Occipital lobe (tissue), 3 donors: ENCODE measurements at places on chromosomes 1 and 21. TPM values are rescaled to one million over a fixed set of nuclear protein-coding genes. Genes with fewer than 3 reads are reported as not detected.

Gene DUSP23
- total RNA-seq, result 21.4 TPM

DNA sequence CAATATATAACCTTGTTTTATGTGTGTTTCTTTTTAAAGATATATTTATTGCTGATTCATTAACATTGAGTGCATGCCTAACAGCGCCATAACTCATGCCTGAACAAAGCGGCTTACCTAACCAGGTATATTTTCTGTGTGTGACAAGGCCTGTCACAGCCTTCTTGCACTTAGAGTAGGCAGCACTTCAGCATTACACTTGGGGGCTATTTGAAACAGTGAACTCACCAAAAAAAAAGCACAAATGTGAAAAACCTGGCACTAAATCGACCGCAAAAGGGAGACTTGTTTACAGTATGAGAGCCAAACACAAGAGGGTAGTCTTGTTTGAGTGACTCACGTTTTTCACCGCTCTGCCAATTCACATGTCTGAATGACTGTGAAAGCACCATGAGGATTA is 111.7 kb downstream of the DISP1 start:
- no peak for DNase-seq

Gene FAM131C
- total RNA-seq, result 1.7 TPM

DNA sequence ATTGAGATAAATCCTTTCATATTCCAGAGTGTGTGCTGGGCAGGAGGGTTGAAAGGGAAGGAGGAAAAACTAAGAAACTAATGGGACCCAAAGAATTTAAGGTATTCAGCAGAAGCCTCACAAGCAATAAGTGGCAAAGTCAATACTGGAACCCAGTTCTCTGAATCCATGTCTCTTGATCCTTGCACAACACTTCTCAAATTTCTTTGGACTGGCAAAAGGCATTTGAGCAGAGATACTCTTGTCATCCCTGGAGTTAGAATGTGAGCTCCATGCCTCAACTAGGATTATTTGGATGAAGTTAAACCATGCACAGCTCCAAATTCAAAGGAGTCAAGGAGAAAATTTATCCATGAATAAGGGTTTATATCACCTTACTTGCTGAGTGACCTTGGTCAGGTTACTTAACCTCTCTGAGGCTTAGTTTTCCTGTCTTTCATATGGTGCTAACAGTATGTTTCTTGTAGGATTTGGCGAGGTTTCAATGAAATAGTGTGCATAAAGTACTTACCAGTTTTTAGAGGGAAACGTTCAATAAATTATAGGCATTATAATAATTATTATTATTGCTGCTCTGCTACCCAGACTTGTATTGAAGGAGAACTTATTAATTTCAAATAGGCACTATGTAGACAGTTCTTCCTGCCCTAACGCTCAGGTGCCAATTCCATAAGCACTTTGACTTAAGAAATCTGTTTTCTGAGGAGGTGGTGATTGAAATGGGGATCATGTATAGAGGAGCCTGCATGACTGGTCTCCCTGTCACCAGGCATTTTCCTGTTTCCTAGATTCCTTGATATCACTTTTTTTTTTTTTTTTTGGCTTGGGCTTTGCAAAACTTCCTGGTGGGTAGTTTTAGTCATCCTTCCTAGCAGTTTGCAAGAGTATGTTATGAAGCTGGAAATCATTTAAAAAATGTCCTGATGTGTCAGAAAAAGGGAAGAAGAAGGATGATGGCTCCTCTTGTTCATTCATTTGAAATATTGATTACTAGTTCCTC is 125.0 kb upstream of the JUN start:
- no peak for DNase-seq

DNA sequence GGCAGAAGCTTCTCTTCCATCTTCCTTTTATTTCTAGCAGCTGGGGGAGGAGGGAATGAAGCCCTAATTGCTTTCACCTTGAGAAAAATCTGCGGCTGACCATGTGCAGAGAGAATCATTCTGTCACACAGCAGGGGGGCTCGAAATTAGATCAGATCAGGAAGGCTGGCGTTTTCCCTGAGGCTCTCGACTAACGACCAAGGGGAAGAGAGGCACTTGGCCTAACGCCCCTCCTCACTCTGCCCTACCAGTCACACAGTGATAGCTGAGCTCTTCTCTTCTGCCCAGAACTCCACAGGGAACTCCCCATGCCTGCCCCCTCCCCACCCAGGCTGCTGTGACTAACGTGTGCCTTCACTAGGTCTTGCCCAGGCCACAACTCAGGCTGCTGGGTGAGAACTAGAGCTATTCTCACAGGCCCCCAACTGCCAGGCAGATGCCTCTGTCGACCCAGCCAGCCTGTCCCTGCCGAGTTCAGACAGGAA is 26.5 kb upstream of the KHDRBS1 start:
- no peak for DNase-seq

DNA sequence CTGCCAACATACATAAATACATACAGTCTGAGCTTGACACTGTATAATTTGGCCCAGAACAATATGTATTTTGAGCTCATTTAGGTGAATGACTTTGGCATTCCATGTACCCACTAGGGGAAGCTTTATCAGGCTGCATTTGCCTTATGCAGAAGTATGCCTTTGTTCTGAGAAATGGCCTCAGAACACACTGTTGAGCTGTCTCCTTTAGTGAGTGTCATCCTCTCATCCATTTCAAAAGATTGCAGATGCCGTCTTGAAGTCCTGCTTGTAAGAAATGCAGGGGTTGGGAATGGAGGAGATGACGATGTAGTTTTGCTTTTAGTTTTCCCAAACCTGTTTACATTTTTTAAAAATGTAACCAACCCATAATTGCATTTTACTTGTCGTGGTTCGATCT is 14.8 kb upstream of the NBL1 start:
- DNase-seq, result no peak

- DNase-seq, result no peak
Observed at GRCh38 chr1:109773900-109774485, 10.3 kb upstream of the EPS8L3 start.

DNA sequence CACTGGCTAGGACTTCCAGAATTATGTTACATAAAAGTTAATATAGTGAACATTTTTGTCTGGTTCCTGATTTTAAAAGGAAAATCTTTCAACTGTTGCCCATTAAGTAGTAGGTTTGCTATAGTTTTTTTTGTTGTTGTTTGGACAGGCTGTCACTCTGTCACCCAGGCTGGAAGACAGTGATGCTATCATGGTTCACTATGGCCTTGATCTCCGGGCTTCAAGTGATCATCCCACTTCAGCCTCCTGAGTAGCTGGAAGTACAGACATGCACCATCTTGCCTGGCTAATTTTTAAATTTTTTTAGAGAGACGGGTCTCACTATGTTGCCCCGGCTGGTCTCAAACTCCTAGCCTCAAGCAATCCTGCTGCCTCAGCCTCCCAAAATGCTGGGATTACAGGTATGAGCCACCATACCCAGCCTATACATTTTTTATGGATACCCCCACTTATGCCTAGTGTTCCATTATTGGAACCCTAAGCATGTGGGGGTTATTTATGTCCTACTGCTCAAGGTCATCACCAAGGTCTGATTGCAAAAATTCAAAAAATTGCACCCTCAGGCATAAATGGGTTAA is 6.5 kb downstream of the CTXND2 start:
- DNase-seq, result no peak

Gene LCE2B
- total RNA-seq, result not detected

Gene CD84
- 2.2 TPM for total RNA-seq

Gene HCN3
- total RNA-seq, result 15.6 TPM

DNA sequence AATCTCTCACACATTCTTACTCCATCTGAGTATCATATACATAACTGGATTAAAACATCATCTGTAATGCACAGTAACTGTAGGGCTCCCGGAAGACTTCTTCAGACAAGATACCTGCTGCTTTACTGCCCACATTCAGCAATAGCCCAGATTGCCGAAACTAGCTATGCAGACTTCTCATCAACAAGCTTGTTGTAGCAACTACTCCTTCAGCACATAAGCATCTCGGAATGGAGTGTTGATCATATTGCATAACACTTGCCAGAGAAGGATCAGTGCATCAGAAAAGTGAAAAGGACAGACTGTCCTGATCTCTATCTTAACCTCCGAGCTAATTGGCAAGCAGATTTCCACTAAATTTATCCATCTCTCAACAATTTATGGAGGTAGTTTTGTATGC is 354.6 kb upstream of the C1orf87 start:
- DNase-seq, result no peak

- no peak for DNase-seq
Observed at GRCh38 chr1:45337630-45338325, 2.2 kb upstream of the TOE1 start.

Gene TMOD4
- not detected for total RNA-seq

Gene C1orf226
- total RNA-seq, result 1.1 TPM

Gene ATP8B2
- 28.5 TPM for total RNA-seq

Gene RNF11
- 148 TPM for total RNA-seq

Gene RHOU
- total RNA-seq, result 39.6 TPM

Gene SLC2A5
- 2.5 TPM for total RNA-seq

GRCh38 chr1:198174297-198174696 is 17.5 kb downstream of the NEK7 start:
- DNase-seq, result no peak

GRCh38 chr1:65149351-65150107 is 1.5 kb downstream of the AK4 start:
- no peak for DNase-seq

- no peak for DNase-seq
Observed at GRCh38 chr1:118958937-118959631, 29.1 kb downstream of the TBX15 start.

Gene KDM1A
- total RNA-seq, result 223 TPM

- no peak for DNase-seq
Observed at GRCh38 chr1:20048563-20048962, 21.4 kb upstream of the PLA2G5 start.

DNA sequence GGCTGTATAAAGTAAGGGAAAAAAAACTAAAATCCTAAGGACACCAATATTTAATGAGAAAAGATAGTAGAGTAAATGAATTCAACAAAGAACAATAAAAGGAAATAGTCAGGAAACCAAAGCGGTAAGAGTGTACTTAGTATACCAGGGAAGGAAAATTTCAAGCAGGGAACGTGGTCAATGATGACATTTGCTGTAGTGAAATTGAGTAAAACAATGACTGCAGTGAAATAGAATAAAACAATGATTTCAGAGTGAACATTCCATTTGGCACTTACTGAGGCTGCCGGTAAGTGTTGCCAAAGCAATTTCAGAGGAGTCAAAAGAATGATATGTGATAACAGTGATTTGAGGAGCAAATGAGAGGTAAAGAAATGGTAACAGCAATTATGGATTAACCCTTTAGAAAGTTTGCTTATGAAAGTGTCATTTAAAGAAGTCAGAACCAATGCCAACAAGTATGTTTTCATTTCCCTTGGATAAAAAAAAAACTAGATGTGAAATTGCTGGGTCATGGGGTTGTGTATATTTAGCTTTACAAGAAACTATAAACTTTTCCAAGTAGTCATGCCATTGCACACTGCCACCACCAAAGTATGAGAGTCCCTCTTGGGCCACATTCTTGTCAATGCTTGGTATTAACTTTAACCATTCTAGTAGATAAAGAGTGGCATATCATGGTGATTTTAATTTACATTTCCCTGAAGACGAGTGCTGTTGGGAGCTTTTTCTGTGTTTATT is 50.5 kb downstream of the VCAM1 start:
- no peak for DNase-seq

Gene OVAAL
- total RNA-seq, result not detected

Gene GPATCH3
- 8.1 TPM for total RNA-seq

DNA sequence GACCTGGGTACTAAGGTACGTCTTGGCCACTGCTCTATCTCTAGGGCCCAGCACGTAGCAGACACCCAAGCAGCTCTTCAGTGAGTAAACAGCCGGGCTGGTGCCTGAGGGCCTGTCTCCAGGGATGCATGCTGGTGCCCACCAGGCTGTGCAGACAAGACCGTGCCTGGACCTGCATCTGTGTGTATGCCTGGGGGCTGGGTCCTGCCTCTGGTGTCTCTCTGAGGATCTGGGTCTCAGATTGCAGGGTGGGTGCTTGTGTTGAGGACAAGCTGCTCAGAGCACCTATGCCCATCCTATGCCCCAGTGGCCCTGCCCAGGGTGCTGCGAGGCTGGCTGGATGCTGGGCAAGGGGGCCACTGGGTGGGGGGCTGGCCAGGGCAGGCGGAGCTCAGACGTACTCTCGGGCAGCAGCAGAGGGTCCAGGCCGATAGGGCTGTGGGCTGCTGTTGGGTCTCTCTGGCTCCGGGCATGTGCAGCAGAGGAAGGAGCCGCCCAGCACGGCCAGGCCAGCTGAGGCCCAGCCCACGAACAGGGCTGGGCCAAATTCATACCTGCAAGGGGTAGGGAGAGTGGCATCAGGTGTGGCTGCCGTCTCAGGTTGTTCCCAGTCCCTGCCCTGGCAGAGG is 4.4 kb downstream of the CLDN19 start:
- DNase-seq, result no peak

GRCh38 chr1:2163205-2163604 is 31.4 kb downstream of the FAAP20 start:
- DNase-seq, result no peak

Gene RGS13
- total RNA-seq, result not detected

DNA sequence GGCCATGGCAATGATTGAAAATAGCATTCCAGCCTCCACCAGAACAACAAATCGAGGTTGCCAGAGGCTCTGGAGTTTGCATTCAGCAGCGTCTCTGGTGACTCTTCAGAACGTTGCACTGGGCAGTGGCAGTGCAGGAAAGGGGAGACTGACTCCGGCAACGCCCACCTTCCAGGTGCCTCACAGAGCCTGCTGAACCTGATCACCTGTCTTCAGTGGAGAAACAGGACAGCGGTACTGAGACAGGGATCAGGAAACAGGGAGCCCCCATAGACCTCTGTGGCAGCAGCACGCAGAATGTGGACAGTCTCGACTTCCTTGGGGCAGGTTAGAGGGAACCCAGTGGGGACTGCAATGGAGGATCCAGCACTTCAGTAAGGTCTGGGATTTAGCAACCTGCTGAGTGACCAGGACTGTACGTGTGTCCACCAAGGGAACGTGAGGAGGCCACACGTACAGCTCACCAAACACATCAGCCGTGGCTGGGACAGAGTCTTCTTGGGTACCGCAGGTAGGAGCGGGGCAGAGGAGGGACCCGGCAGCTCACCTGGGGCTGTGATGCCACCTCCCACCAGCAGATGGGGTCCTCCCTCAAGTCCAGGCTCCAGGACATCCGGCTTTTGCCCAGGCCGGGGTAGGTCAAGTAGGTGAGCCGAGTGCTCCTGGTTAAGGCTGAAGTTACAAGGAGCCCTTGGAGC is 128.6 kb downstream of the PRDM2 start:
- DNase-seq, result no peak

DNA sequence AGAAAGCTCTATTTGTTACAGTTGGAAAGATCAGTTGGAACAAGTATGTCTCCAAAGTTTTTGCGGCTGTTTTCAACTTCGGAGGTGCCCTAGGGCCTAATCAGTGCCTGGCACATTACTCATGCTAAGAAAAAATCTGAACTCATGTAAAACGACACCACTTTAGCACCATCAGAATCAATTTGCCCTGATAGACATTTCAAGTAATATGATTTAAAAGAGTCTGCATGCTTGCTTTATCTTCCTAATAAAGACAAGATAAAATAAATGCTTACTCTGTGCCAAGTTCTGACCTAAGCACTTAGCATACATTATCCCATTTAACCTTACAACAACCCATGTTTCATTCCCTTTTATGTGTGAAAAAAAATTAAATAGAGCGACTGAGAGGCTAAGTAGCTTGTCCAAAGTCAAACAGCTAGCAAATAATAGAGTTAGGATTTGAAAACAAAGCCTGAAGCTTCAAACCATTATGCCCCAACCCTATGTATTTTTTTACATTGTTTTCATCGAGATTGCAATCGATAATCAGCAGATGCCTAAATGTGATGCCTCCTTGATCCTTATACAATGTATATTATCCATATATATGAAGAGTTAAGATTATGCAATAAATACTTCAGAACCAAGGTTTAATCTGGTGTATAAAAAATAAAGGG is 91.3 kb downstream of the DENND1B start:
- DNase-seq, result no peak

Gene ADAMTS5
- 1.4 TPM for total RNA-seq

Gene GNAI3
- total RNA-seq, result 21.7 TPM

Gene TNNT2
- total RNA-seq, result not detected

Gene HSD11B1
- total RNA-seq, result not detected
